ENCODE measurements at places on chromosomes 12 and 14.

DNA sequence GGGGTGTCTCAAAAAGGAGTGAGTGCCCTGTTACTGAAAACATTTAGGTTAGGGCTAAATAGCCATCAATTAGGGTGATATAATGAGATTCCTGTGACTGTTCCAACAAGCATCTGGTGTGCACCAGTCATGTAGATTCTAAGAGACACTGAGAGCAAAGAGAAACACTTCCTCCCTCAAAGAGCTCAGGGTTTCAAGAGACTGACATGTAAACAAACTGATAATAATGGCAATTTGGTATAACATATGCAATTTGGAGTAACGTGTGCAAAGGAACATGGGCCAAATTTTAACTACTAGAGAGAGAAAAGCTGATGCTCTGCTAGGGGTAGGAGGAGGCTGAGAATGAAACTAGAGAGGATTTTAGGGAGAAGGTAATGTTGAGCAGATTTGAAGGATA is 237.1 kb downstream of the BMP4 start:
- DNase-seq = no peak

DNA sequence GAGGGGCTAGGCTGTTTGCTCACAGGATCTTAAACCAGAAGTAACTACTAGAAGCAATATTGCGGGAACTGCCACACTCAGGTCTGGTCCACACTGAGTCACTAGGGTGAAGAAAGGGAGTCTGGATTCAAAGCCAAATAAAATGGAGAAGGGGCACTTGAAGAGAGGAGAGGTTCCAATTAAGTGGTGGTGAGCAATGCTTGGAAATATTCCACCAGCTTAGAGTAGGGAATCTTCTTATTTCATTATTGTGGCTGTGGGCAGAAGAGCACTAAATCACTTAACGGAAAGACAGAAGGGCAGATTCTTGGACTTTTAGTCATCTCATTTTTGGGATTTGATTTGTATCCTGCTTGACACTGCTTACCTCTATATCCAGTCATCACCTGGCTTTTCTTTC is 48.6 kb upstream of the PPP1R12A start:
- DNase-seq = no peak

GRCh38 chr12:27279826-27280225 is 35.7 kb downstream of the STK38L start:
- no peak for DNase-seq

- no peak for DNase-seq
Measured at GRCh38 chr12:132441871-132442863, 47.8 kb upstream of the FBRSL1 start.

DNA sequence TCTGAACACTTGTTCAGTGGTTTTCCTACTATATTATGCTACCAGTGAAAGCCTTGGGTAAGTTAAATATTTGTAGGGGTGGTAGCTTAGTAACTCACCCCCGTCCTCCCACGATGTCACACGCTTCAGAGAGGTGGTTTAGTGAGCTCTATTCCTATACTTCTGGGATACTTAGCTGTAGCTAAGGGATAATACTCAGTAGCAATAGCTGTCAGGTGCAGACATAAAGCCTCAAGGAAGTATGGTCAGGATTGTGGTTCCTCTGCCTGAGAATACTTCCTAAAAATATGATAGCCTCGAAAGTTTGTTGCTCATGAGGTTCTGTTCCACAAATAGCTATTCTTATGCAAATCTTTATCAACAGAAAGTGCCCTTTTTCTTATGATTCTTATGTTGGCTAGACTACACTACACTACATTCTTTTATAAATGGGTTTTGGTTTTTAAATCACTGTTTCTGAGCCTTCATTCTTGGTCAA is 11.9 kb downstream of the DLST start:
- no peak for DNase-seq

DNA sequence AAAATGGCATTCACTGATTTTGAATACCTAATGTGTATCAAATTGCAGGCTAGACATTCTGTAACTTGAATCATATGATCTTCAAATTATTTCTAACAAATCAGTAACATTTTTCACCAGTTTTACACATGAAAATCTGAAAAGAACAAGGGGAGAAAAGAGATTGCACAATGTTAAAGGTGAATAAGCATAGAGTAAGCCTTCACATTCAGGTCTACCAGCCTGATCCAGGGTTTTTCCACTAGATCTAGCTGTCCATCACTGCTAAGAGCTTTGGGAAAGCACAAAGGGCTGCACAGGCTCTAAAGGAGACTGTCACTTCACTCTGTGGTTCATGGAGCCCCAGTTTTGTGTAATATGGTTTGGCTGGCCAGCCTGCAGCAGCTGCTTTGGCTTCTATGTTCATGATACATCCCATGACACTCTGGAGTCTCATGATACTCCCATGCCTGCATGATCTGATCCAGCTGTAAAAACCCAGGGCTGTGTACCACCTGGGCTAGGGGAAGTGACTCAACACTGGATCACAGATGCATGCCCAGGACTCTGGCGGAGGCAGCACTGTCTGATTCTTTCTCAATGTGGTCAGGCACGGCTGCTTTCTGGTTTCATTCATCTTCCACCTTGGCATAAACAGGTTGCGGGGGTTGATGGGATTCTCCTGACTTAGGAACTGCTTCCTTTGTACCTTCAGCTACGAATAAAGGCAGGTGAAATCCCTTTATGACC is 859.7 kb downstream of the GALC start:
- DNase-seq = no peak

- DNase-seq = no peak
Measured at GRCh38 chr12:2373307-2373706, 320.5 kb downstream of the CACNA1C start.

- DNase-seq = peak; percentile 33
Measured at GRCh38 chr14:89277203-89277602, 139.8 kb downstream of the FOXN3 start.

DNA sequence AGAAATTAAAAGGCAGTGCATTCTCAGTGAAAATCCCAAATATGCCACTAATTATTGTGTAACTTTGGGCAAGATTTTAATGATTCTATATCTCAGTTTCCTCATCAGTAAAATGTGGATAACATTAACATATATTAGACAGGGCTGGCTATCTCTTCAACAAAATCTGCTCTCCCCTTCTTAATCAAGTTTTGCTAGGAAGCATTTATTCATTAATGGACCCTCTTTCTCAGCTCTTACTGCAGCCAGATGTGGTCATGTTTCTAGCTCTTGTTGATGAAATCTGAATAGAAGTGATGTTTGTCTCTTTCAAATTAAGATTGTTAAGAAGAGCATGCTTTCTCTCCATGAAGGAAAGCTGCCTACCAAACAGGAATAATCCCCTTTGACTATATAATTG is 84.4 kb upstream of the PPFIA2 start:
- no peak for DNase-seq

DNA sequence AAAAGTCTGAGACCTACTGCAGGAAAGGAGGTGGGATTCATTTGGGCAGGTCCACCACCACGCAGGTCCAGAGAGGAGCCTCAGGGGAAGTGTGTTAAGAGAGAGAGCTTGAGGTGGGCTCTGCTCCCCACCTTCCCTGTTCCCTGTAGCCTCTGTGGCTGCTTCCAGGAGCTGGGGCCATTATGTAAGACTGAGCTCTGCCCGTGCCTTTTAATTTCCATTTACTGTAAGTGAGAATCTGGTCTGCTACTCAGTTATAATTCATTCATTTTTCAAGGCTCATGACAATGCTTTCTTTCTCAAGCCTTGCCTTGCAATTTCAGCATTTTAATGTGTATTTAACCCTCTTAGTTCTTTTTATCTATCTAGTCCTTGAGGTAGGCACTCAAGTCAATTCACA is 8.3 kb downstream of the SLC4A8 start:
- no peak for DNase-seq

DNA sequence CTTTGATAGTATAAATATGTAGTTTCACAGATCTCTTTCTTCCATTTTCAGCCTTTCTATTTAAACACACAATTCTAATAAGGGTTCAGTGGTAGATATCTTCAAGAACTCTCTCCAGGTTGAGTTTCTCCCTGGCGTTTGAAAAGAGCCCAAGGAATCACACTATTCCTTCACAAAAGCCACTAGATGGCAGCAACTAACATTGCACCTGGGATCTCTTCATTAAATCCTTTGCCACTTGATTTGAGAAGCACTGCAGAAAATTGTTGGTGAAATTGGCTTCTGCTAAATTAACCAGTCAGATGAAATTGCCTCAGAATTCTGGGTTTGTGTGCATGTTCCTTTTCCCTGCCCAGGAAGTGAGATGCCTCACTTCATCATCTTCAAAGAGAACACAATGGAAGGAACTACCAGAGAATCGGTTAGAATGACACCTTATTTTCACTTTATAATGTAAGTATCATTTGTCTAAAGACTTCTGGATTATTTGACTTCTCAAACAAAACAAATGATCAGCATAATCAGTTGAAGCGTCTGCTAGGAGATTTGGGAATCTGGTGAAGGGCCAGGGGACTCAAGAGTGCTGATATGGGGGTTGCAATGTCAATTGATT is 6.8 kb downstream of the CCDC198 start:
- DNase-seq = no peak

DNA sequence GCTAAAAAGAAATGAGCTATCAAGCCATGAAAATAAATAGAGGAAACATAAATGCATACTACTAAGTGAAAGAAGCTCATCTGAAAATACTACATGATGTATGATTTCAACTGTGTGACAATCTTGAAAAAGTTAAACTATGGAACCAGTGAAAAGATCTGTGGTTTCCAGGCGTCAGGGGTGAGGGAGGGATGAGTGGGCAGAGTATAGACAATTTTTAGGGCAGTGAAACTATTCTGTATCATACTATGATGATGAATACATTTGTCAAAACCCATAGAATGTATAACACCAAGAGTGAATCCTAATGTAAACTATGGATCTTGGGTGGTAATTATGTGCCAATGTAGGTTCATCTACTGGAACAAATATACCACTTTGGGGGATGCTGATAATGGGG is 21.3 kb downstream of the SPX start:
- DNase-seq = no peak

GRCh38 chr12:20507056-20507455 is 138.7 kb downstream of the PDE3A start:
- no peak for DNase-seq

GRCh38 chr12:32419520-32419960 is 20.2 kb downstream of the FGD4 start:
- DNase-seq = no peak

DNA sequence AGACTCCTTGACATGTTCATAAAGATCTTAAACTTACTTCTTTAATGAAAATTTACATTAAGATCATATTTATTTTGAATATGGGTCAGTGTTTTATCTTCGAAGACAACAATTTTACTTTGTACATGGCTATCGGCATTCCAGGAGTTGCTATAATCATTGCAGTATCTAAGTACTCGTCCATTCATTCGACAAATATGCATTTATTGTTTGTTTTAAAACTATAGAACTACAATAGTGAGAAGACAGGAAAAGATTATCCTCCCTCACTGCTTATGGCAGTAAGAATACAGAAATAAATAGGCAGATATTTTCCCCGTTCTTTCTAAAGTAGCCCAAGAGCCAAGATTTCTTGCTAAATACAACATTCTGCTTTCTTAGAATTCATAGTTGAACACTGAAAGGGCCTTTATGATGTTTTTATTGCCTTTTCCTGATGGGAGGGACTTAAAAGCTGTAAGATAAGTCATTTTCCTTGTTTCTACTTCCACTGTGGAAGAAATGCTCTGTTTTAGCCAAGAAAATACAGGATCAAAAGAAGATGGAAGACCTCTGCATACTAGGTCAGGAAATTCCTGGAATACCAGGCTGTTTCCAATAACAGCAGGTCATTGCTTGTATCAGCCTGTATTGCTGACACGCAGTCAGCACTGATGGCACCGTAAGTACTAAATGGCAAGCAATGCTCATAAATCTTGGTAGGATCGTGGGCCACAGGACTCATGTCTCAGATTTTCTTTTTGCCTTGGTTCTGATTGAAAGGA is 521.0 kb upstream of the ATP2B1 start:
- no peak for DNase-seq

All from tibial artery (tissue), 4 donors.